Activated T-cell treated with anti-CD3 and anti-CD28 coated beads, Interleukin-2, amount 50 U/mL, for 72 hours (primary cell): ENCODE measurements at places on chromosomes 6 and 20. TPM values are rescaled to one million over a fixed set of nuclear protein-coding genes. Genes with fewer than 3 reads are reported as not detected.

- H3K27me3 ChIP-seq = no peaks in the 10 kb centered on the region
- no peaks in the 10 kb centered on the region for H3K4me1 ChIP-seq
- H3K27ac ChIP-seq = no peak overlapping the region
- DNase-seq = no peak
- H3K4me3 ChIP-seq = no peak overlapping the region
These were observed 43.5 kb downstream of the FAM184A start for GRCh38 chr6:119034827-119035458.

MYMX gene
- total RNA-seq = not detected

DNA sequence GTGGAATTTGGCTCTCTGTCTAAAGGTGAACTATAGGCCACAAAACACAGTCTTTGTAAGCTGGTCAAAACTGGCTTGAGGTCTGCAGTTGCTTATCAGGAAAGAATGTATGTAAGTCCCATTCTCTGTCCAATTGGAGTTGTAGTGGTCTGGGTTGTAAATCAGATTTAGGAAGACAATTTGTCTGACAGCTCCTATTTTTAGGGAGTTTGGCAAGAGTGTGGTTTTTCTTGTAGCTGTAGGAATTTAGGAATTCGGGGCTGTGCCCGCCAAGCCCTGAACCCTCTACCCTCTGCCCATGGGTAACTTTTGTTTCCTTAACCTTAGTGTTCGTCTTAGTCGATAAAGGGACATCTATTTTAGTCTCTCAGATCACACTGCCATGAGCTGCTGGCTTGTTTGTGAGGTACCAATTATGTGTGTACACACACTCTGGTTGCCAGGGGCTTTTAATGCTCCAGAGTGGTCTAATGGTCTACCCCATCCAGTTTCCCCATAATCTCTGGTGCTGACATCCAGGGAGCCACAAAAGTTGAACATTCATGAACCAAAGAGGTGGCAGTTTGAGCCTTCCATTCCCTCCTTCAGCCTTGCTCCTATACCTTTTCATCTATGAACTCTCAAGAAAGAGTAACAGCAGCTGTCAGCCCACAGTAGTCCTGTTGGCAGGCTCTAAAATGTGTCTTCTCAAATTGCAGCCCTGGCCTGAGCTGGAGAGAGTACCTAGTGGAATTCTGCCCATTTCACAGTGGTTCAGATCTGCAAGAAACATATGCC lies 93.0 kb downstream of the ANKRD6 start:
- H3K4me1 ChIP-seq = no peaks in the 10 kb centered on the region
- no peak overlapping the region for H3K4me3 ChIP-seq
- H3K27ac ChIP-seq = no peak overlapping the region
- H3K27me3 ChIP-seq = no peaks in the 10 kb centered on the region

- H3K36me3 ChIP-seq = peaks cover 5% of the 10 kb centered on the region
- H3K4me1 ChIP-seq = peaks cover 46% of the 10 kb centered on the region
- H3K27me3 ChIP-seq = no peaks in the 10 kb centered on the region
- H3K4me3 ChIP-seq = peak overlapping the region; percentile 75
These were observed 101.7 kb downstream of the TSHZ2 start for GRCh38 chr20:53073636-53074415.

DNA sequence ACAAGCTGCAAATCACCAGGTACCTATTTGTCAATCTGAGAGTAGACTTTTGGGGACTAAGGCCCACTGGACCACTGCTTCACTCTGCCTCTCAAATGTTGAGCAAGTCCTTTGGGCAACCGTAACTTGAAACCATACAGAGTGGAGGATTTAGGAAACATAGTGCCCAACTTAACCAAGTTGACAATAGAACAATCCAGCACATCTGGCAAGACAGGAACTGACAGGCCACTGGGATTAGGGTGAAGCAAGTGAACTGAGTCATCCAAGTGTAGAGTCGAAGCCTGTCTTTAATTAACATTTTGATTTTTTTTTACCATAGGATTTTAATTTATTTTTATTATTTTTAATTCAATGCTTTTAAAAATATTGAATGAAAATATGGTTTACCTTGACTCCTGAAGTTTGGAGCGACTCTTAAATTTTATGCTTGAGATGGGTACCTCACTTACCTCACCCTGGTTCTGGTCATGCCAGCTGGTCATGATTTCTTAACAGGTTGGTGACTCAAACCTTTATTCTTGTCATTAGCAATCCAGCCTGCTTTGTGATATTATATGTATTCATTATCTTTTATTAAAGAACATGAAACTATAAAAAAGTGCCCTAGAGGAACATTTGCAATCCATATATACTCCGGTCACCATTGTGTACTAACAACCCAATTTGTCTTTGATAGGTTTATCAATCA lies 312.1 kb upstream of the DEFB112 start:
- no peaks in the 10 kb centered on the region for H3K27me3 ChIP-seq
- H3K4me1 ChIP-seq = no peaks in the 10 kb centered on the region
- H3K4me3 ChIP-seq = no peak overlapping the region
- no peak overlapping the region for H3K27ac ChIP-seq

PRSS35 gene
- total RNA-seq = not detected

- no peak overlapping the region for H3K27ac ChIP-seq
- H3K4me1 ChIP-seq = peaks cover 54% of the 10 kb centered on the region
- no peak overlapping the region for H3K4me3 ChIP-seq
- H3K27me3 ChIP-seq = no peaks in the 10 kb centered on the region
These were observed 116.0 kb upstream of the MRPS10 start for GRCh38 chr6:42333612-42334011.

- peaks cover 42% of the 10 kb centered on the region for H3K4me1 ChIP-seq
- H3K27ac ChIP-seq = peak overlapping the region; percentile 56
- H3K27me3 ChIP-seq = no peaks in the 10 kb centered on the region
- peaks cover 4% of the 10 kb centered on the region for H3K36me3 ChIP-seq
These were observed 16.5 kb downstream of the KPNA5 start for GRCh38 chr6:116697480-116697879.

HLA-DQB1 gene
- 2.9 TPM for total RNA-seq

GRCh38 chr20:36775196-36775595 lies 1.6 kb upstream of the DSN1 start:
- no peaks in the 10 kb centered on the region for H3K27me3 ChIP-seq
- no peak for DNase-seq
- H3K36me3 ChIP-seq = no peaks in the 10 kb centered on the region
- H3K4me1 ChIP-seq = peaks cover 27% of the 10 kb centered on the region
- H3K27ac ChIP-seq = no peak overlapping the region

ITPR3 gene
- total RNA-seq = 49.9 TPM

DNA sequence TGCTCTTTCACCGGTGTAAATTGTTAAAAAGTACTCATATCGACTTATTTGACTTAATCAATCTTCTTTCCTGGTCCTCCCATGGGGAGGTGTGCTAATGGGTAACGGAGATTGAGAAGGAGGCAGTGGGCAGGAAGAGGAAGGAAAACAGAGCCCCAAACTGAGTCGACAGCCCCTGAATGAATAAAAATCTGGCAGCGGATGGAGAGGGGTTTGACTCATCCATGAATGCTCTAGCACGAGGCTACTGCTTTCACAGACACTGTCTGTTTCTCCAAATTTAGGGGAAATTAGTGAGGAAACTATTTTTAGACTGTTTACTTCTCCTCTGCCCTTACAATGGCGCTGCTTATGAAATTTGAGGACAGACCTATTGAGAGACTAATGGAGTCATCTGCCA lies 142.2 kb upstream of the ATXN1 start:
- H3K4me1 ChIP-seq = peaks cover 4% of the 10 kb centered on the region
- no peak overlapping the region for H3K27ac ChIP-seq
- peaks cover 66% of the 10 kb centered on the region for H3K27me3 ChIP-seq
- no peaks in the 10 kb centered on the region for H3K36me3 ChIP-seq
- DNase-seq = no peak

DNA sequence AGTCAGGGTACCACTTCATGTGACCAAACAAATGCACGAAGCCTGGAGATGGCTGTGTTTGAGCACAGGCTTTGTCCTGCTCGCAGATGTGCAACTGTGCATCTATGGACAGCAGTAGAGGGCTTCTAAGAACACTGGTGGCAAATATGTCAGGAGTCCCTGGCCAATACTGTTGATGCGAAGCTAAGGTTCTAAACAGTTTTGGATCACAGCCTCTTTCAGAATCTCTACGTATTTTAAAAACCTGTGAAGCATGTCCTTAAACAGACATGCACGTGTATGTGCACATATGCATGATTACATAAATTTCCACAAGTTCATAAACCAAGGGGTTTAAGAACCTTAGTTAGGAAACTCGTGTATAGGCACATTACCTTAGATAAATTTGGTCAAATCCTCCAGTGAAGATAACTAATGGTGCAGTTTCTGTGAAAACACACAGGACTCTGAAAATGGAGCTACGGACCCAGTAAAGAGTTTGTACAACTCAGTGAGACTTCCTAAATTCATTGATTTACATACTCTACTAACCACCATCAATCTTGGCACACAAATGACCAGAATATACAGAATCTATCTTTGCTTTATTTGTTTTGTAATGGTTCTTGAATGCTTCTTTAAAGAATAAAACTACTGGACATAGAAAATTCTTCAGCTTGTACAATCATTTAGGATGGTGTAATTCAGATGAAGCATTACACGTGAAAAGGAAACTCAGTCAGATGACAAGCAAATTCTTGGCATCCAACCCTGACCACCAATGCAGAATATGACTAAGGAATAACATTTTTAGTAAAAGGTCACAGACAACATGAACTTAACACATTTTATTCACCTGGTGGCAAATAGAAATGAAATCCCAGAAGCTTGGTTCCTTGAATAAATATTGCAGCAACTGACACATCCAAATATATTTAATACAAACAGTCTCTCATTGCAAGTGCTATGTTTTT lies 27.4 kb downstream of the KCNQ5 start:
- DNase-seq = peak; percentile 40
- H3K27me3 ChIP-seq = no peaks in the 10 kb centered on the region
- H3K36me3 ChIP-seq = peaks cover 4% of the 10 kb centered on the region
- H3K4me3 ChIP-seq = peak overlapping the region; percentile 46
- peak overlapping the region; percentile 72 for H3K27ac ChIP-seq

- peaks cover 6% of the 10 kb centered on the region for H3K4me1 ChIP-seq
- no peak overlapping the region for H3K4me3 ChIP-seq
- H3K27ac ChIP-seq = no peak overlapping the region
These were observed 168.3 kb upstream of the THEMIS start for GRCh38 chr6:128069188-128069587.

DNA sequence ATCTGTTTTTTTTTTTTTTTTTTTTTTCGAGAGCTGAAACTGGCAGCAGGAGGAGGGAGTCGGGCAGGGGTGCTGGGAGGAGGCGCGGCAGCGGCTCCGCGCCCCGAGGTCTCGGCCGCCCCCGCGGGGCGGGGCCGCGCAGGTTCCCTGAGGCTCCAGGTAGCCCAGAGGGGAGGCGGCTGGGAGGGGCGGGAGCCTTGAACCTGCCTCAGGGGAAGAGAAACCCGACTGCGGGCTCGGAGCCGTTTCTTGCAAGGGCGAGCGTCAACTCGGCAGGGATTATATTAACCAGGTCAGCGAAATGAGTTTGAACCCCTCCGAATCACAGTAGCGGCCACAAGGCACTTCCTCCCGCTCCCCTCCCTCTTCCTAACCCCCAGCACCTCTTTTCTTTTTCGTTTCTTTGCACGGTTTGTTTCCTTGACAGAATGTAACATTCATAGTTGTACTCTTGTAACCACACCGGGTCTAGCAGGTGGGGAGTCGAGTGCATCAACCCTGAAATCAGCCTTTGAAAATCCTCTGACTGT lies 2.0 kb downstream of the MYB start:
- DNase-seq = peak; percentile 86
- peak overlapping the region; percentile 87 for H3K27ac ChIP-seq
- no peaks in the 10 kb centered on the region for H3K27me3 ChIP-seq
- peak overlapping the region; percentile 98 for H3K4me3 ChIP-seq
- peaks cover 32% of the 10 kb centered on the region for H3K36me3 ChIP-seq

DNA sequence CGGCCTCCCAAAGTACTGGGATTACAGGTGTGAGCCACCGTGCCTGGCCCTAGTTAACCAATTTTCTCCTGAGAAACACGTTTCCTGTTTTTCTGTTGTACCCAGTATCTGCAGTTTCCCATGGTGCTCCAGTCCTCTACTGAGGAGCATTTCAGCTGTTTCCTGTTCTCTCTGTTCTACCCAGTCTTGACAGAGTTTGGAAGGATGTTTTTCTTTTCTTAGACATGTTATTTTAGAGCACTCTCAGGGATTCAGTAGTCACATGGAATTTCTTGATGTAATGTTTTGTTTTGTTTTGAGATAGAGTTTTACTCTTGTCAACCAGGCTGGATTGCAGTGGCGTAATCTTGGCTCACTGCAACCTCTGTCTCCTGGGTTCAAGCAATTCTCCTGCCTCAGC lies 129.8 kb upstream of the TIAM2 start:
- no peak overlapping the region for H3K4me3 ChIP-seq
- H3K36me3 ChIP-seq = peaks cover 1% of the 10 kb centered on the region
- DNase-seq = no peak
- no peak overlapping the region for H3K27ac ChIP-seq

DNA sequence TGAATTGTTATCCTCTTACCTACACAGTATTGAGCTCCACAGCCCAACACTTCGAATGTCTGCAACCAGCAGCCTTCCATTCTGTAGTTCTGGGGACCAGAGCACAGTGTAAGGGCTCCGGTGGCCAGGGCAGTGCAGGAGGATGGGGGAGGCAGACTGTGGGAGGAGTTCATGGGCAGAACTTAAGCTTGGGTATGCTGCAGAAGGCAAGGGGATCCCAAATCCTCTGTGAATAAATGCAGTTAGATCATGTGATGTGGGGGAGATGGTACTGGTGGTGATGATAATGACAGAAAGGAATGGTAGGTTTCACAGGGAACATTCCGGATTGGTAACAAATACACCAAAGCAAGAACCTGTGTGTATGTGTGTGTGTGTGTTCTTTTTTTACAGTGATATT lies 26.5 kb upstream of the CNKSR3 start:
- H3K27ac ChIP-seq = no peak overlapping the region
- no peak for DNase-seq
- no peaks in the 10 kb centered on the region for H3K36me3 ChIP-seq

DNA sequence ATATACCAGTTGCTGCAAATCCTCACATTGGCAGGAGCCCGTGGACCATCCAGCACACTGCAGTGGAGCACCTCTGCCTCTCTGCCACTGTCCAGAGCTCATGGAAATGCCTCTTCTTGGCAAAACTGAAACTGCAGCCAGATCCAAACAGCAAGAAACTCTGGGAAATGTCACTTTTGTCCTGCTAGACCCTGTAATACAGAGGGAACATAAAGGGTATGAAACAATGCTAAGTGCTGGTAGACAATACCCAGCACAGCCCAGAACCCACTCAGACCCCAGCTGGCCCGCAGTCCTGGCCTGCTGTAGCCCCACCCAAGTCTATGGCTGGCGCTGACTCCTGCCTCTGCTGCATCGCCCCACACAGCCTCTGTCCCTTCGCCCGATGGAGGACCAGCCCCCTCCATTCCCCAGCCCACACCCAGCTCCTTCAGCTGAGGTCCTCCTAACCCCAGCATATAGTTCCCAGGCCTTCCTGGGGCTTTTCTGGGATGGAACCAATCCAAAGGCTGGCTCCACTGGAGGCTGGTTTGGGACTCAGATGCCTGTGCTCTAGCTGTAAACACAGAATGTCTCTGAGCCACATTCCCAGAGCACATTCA lies 242.5 kb downstream of the LRFN2 start:
- H3K27me3 ChIP-seq = no peaks in the 10 kb centered on the region
- no peak for DNase-seq
- no peak overlapping the region for H3K27ac ChIP-seq
- no peak overlapping the region for H3K4me3 ChIP-seq
- no peaks in the 10 kb centered on the region for H3K36me3 ChIP-seq
- no peaks in the 10 kb centered on the region for H3K4me1 ChIP-seq
